T1000 (cell line): ENCODE measurements at places on chromosomes 16 and 17.
A peak's percentile ranks its signal among the peaks of the same experiment; 100 is the strongest.

DNA sequence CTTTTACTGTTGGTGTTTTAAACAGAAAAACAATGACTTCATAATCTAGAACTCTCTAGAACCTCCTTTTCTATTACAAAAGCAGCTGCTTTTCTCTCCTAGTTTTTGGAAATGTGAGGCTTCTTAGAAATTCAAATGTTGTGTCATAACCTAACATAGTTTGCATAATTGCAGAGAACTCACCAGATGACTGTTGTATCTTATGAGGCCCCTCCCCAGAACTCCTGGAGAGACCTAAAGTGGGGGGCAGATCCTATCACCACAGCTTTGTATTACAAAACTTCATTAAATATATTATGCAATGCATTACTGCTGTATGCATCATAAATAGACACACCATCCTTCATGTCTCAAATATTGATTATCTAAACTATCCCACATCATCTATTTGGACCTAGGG, 538.7 kb upstream of the HSBP1 start:
- no peak for DNase-seq

GRCh38 chr17:4892499-4893221, 6.7 kb upstream of the C17orf107 start:
- DNase-seq = no peak

GRCh38 chr16:11360641-11361373, 15.5 kb downstream of the RMI2 start:
- no peak for DNase-seq

DNA sequence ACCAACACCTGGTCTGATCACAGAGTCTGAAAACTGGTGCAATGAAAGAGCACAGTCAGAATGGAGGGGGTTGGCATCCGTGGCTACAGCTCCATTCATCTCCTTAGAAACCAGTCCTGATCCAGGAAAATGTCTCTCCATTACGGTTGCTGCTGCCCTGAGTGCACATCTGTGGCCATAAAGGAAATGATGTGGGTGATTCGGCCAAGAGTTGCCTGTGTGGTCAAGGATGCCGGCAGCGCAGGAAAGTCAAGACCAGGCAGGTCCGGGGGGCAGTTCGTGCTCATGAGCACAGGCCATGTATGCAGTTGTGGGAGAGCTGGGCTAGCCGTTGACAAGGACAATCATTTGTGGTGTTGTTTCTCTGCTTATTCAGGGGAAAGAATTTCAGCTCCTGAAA, 5.9 kb downstream of the XAF1 start:
- no peak for DNase-seq

GRCh38 chr17:3963237-3964201, 718 bp downstream of the ATP2A3 start:
- no peak for DNase-seq

GRCh38 chr16:667780-668518, at the start of gene RHOT2:
TSS of gene RHOT2 (plus strand) at chr16:668132. CDS start at chr16:668200, 68 bp downstream.
- DNase-seq = peak; percentile 86

DNA sequence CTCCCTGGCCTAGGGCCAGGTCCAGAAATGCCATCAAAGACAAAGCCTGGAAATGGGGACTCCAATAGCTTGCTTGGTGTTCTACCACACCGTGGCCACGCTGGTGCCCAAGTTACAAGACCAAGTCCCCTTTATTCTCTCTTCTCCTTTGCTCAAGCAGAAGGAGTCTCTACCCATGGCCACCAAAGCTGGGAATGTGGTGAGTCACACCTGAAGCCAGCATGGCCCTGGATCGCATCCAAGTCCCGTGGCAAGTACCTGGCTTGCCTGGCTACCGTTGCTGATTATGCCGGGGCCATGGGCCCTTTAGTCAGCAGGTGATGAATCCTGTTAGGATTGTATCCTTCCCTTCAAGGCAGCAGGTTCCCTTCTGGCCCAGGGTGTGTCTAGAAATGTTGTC, 260.0 kb downstream of the HAPSTR1 start:
- no peak for DNase-seq
